Stimulated activated naive CD4-positive, alpha-beta T cell treated with Interleukin-2 at 50 U/mL for 16 hours (primary cell): ENCODE measurements at places on chromosomes 7 and 10.

GRCh38 chr7:113202284-113202683, 83.9 kb upstream of the SMIM30 start:
- no peak for DNase-seq

DNA sequence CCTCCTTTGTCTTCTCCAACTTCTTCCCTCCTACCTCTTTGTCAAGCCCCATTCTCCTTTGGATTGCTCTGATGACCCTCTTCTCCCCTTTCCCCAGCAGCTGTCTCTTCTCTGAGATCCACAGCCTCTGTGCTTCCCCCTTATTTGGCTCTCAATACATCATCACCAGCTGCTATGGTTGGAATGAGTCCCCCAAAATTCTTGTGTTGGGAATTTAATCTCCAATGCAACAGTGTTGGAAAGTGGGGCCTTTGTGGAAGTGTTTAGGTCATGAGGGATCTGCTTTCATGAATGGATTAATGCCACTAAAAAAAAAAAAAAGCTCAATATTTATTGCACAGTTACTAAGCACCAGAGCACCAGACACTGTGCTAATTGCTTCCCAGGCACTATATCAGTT, 39.2 kb upstream of the FRMD4A start:
- no peak for DNase-seq

DNA sequence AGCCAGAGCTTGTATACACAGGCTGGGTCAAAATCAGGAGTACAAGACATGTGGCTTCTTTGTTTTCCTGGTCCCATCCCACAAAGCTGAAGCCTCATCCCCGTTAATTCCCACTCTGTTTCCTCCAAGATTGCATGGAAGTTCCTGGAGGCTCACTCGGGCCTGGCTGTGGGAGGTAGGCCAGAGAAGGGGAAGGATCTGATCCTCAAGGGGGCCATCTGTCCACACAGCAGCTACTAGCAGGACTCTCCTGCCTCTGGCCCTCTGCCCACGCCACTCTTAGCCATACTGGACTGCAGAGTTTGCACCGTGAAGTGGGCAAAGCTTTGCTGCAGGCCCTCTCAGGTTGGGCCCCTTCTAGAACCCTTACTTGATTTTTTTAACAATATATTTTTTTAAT, 160.6 kb downstream of the FGFR2 start:
- no peak for DNase-seq

DNA sequence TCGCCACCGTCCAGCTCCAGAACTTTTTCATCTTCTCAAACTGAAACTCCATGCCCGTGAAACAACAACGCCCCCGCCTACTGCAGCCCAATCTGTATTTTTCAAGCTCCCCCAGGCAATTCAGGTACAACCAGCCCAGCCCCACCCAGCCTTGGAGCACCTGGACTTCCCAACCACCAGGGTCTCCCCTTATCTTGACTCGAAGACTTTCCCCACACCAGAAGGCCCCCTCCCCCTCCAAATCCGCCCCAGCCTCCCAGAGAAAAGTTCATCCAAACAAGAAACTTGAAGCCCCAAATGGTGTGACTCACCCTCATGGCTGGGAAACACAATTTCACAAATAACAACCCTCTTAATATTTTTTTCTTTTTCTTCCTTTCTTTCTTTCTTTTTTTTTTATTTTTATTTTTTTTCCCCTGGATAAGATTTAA, 10.6 kb downstream of the ZCCHC24 start:
- DNase-seq, result no peak

DNA sequence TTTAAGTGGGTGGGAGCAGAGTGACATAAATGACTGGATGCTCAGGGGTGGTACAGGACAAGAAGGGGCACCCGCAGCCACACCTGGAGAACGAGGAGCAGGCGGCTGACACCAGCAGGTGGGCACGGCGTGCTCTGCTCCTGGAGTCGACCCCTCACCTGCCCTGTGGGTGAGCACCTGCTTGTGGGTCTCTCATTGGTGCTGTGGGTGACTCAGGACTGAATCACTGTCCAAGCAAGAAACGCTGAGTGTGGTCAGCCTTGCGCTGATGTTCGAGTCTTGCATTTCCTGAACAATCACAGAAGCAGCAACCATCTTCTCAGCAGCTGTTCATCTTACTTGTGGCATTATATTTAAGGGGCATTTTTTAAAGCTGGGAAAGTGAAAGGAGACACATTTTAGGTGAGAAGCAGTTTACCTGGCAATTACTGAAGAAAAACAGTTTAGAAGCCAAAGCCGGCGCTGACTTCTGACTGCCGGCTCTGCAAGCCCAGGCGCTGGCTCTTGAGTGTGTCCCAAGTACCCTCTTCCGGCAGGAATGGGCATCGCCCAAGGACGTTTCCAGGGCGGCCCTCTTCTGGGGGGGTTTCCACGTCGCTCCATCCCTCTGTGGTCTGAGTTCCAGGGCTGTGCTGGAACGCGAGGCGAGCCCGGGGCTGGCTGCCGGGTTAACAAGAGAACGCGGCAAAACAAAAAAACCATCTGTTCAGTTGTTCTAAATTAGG, 145.2 kb upstream of the PFKP start:
- no peak for DNase-seq

GRCh38 chr7:1917221-1918062, 247.4 kb downstream of the ELFN1 start:
- no peak for DNase-seq
